Nucleus accumbens (tissue), 56 donors: ENCODE measurements at places on chromosomes 7 and 10.

- DNase-seq, result no peak
Measured at GRCh38 chr10:43640603-43641002, 8.1 kb downstream of the ZNF32 start.

- DNase-seq, result no peak
Measured at GRCh38 chr10:34121781-34122622, 693.1 kb downstream of the PARD3 start.

GRCh38 chr7:139108266-139109187, 993 bp downstream of the ZC3HAV1 start:
- DNase-seq, result no peak

DNA sequence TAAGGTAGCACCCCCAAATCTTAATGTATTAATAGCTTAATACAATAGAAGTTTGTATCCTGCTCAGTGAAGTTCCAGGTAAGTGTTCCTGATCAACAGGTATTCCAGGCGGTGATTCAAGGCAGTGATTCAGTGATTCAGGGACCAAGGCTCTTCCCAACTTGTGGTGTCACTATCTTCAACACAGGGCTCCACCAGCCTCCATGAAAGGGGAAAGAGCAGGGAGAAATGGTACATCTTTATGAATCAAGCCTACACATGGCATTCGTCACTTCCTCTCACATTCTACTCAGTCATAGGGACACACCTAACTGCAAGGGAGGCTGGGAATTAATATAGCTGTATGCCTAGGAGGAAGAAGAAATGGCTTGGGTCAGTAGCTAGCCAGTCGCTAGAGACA, 5.1 kb downstream of the GOLGA7B start:
- no peak for DNase-seq

GRCh38 chr7:22696541-22697228, 30.3 kb upstream of the IL6 start:
- no peak for DNase-seq

- no peak for DNase-seq
Measured at GRCh38 chr10:123354521-123354920, 200.3 kb downstream of the BUB3 start.

DNA sequence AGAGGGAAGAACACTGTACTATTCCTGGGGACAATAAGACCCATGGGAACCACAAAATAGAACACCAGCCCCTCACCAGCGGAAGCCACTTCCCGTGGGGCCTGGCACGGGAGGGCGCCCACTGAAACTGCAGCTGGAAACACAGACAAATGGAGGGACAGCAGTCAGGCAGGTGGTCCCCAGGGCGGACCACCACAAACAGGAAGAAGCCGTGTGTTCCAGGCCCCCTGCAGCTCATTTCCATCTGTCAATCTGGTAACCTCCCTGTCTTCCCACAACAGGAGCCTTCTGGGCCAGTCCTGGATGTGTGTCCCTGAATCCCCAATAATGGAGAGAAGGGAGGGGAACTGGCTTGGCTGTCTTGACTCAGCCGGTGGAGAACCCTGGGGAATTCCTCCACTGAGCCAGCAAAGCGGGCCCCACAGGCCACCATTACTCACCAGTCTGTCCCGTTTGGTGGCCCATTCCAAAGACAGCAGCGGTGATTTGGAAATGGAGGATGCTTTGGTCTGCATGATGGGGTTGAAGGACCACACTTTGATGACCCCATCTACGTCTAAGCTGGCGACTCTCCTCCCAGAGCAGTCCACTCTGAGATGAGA, 16.7 kb downstream of the WDR91 start:
- DNase-seq, result no peak

GRCh38 chr10:125343118-125343925, 183.0 kb upstream of the CTBP2 start:
- no peak for DNase-seq

DNA sequence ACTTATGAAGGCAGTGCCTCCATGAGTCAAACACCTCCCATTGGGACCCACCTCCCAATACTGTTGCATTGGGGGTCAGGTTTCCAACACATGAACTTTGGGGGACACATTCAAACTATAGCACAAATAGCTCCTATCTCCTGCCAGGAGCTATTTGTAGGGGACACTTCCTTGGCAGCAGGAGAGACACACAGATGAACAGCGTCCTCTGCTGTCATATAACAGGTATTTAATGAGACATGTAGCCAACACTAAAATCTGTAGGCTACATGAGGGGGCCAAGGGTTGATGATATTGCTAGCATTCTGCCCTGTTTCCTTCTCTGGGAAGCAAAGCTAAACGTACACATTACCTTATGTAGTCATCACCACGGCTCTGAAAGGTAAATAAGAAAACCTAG, 2.6 kb upstream of the GPR26 start:
- no peak for DNase-seq

DNA sequence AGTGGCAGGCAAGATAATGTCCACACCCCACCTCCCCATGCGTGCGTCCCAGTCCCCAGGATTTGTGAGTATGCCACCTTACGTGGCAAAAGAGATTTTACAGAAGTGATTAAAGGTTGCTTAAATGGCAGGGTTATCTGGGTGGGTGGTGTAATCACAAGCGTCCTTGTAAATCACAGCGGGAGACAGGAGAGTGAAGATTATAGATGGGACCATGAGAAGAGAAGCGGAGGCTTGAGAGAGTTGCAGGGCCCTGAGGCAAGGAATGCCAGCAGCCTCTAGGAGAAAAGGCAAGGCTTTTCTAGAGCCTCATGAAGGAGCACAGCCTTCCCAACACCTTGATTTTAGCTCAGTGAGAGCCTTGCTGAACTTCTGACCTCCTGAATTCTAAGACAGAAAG, 10.2 kb downstream of the ZRANB1 start:
- no peak for DNase-seq

DNA sequence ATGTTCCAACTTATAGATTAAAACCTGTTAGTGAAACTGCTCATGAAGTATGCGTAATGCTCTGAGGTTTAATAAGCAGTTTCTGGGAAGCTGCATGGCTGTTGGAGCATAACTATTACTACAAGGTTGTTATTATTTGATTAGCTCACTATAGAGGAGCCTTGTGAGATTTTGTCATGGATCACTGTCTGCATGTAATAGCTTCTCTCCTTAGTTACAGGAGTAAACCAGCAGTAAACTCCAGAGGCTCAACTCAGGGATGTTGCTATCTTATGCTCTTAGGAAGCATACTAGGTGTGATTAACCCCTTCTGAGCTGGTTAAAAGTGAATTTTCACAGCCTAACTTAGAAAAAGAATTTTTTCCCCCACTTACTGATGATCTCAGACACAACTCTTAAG, 63.6 kb upstream of the IFRD1 start:
- DNase-seq, result no peak
